ENCODE measurements at places on chromosomes 1 and 21.
A peak's percentile ranks its signal among the peaks of the same experiment; 100 is the strongest.

DNA sequence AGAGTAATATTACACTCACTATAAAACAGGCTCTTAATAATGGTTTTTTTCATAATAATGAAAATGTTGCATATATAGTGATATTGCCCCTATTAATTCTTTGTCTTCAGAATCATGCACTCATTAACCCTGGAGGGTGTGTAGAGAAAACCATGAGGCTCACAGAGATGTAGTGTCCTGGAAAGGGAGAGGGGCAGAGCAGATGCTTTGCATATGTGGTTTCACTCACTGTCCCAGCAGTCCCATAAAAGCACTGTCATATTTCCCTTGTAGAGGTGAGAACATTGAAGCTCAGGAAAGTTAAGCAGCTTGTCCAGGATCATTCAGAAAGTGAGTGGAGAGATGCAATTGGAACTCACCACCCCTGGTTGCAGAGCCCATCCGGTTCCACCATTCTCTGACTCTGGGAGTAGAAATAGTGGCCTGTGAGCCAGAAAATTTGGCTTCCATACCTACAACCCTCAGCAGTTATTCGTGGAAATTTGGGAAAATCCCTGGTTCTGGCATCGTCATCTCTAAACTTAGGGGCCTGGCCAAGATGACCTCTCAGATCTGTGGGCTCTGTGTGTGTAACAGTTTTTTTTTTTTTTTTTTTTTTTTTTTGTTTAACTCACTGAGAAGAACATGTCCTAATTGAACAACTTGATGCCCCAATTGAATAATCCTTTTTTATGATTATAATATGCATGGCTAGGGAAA is 86.4 kb downstream of the RGL1 start:
- no peak for DNase-seq

DNA sequence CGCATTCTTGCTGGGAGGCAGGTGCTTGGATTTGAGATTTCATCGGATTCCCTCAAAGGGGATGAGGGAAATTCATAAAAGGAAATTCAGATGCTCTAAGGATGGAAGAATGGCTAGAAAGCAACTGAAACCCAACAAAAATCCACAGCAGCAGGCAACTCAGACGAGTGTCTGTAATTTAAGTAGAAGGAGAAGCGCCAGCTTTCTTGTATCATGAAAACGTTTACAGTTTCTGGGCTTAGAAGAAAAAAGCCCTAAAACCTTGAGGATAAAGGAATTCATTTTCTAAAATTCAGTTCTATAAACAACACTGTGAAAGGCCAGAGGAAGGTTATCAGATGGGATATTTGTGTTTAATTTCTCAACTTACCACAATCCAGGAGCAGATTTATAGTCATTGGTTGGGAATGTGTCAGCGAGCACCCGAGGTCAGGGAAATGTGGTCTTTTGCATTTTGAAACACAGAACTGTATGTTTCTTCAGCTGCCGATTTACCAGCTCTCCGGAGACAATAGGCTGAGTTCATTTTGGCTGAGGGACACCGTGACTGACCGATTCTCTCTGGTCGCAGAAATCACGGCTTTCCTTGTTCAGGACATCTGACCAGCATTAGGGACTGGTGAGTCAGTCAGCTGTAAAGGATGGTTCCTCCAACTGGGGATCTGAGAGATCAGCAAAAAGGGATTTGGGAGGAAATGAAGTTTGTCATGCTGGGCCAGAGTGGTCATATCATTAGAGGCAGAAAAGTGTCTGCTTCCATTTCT is 111.6 kb upstream of the ERRFI1 start:
- DNase-seq: no peak

- no peak for DNase-seq
Measured at GRCh38 chr1:54787604-54788003, 13.5 kb downstream of the TTC22 start.

GRCh38 chr1:153242160-153242559 is 17.3 kb upstream of the LORICRIN start:
- no peak for DNase-seq

- peak; percentile 19 for DNase-seq
Measured at GRCh38 chr1:183477986-183478781, 5.9 kb downstream of the SMG7 start.

DNA sequence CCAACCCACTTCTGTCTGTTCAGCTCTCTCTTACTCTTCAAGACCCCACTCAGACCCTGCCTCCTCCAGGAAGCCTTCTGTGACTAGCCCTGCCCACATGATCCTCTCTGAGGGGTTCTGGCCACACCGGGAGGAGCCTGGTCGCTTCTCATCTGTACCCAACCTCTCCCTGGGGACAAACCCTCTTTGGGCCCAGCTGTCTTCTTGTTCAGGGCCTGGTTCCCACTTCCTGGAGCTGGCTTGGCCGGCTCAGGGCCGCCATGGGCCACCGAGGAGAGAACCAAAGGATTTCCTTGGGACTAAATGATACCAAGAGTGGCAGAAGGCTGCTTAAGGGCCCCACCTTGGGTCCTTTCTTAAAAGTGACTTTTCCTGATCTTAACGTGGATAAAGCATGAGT is 124.7 kb upstream of the ZBTB40 start:
- no peak for DNase-seq

DNA sequence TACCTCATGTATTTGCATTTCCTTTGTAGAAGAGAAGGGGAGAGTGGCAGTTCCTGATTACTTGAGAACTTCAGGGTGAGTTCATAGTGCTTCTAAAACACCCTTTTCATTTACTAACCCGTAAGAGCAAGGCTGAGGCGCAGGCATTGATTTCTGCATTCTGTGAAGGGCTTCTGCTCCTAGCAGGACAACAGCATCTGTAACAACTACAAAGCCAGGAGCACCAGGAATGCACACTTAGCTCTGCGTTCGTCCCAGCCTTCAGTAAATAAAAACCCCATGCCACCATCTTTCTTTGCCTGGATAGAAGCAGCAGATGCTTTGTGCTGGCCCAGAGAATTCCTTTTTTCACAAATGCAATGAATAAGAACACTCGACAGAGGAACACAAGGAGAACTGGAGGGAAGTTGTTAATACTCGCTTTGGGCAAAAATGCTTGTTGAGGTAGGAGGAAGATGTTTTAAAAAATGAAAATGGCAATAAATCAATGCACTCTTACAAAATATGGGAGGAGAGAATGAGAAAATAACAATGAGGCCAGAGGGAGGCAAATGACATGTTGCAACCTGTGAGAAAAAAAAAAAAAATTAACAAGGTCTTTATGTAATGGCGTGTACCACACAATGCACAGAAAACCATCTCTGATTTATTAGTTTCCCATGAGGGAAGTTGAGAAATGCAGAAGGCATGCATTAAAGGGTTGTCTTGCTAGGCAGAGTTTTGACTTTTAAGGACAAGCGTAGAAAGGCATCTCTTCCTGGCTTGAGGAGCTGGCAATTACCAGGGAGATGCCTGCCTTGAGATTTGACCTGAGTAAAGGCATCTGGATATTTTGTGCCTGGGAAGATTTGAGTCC is 418.8 kb downstream of the DISC1 start:
- no peak for DNase-seq

DNA sequence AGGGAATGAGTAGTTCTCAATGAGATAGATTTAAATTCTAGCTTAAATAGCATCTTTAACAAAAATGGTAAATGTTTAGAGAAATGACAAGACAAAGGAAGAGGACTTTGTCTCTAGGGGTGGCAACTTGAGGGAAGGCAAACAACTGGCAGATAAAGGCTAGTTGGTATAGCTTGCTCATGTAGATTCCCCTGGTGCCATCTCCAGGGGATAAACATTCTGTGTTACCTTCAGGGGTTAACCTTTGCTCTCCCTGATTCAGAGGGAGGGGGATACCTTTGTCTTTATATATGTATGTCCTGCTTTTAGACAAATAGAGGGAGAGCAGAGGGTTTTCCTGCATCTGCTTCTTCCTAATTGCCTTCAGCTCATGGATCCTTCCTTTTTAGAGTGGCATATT is 153.7 kb upstream of the L1TD1 start:
- no peak for DNase-seq

GRCh38 chr1:15110128-15110866 is 43.2 kb upstream of the TMEM51 start:
- DNase-seq: no peak

DNA sequence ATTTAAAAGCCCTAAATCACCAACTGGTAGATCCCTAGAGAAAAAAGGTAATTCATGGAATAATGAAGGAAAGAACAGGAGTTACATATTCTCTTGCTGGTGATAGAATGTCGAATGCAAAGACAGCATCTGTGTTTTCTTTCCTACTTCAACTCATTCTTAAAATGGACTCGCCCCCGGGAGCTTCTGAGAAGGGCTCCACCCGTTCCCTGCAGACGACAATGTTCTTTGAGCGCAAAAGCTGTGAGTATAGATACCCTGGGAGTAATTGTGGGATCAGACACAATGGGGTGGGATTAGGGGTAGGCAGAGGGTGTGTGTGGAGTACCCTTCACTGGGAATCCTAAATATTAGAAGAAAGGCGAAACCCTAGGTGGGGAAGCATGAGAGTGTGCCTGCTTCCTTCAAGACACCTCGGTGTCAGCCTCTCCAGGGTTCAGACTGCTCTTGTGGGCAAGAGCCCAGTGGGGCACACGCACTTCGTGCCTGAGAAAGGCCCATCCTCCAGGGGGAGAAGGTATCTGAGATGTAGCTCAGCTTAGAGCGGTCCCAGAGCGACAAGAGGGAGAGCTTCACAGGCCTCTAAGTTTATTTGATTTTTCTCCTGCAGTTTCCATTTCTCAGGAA is 123.3 kb upstream of the DPYD start:
- DNase-seq: no peak

GRCh38 chr1:184270556-184270955 is 116.3 kb upstream of the C1orf21 start:
- DNase-seq: no peak

GRCh38 chr1:43274125-43274803 is 4.5 kb downstream of the TMEM125 start:
- peak; percentile 57 for DNase-seq

DNA sequence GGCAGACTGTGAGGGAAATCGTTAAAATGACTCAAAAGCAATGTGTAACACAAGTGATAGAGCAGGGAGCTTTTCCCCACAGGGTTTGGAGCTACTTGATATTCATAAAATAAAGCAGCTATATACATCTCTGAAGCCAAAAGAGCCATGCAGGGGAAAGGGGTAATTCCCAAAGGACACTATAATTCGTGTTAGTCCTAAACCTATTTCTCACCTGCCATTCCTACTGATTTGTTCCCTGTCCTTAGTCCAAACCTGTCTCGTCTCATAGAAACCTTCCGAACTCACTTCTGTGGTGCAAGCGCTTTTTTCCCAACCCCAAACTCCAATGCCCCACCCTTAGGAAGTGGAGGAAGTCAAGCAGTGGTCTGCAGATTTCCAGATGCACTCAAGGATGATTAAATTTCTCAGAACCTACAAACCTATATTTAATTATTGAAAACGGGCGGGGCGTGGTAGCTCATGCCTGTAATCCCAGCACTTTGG is 946 bp upstream of the HNRNPR start:
- DNase-seq: no peak

DNA sequence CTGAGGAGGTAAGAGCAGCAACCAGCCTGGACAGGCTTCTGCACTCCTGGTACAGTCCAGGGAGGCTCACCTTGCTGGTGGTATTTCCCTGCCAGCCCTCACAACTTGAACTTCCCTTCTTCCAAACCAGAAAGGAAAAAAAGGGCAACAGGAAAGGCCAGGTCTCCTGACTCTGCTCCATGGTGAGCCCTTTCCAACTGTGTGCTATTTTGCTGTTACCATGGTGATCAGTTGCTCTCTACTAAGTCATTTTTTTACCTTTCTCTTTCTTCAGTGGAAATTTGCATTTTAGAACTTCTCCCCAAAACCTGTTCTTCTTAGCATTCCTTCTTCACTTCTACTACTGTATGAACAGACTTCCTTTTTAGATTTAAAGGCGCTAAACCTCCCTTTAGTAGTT is 164.3 kb downstream of the GRIK1 start:
- no peak for DNase-seq

- no peak for DNase-seq
Measured at GRCh38 chr1:154896771-154897286, 26.7 kb upstream of the KCNN3 start.

GRCh38 chr1:243390162-243390791 is 134.4 kb downstream of the SDCCAG8 start:
- DNase-seq: no peak

- DNase-seq: no peak
Measured at GRCh38 chr1:54805981-54806381, 4.9 kb upstream of the TTC22 start.

DNA sequence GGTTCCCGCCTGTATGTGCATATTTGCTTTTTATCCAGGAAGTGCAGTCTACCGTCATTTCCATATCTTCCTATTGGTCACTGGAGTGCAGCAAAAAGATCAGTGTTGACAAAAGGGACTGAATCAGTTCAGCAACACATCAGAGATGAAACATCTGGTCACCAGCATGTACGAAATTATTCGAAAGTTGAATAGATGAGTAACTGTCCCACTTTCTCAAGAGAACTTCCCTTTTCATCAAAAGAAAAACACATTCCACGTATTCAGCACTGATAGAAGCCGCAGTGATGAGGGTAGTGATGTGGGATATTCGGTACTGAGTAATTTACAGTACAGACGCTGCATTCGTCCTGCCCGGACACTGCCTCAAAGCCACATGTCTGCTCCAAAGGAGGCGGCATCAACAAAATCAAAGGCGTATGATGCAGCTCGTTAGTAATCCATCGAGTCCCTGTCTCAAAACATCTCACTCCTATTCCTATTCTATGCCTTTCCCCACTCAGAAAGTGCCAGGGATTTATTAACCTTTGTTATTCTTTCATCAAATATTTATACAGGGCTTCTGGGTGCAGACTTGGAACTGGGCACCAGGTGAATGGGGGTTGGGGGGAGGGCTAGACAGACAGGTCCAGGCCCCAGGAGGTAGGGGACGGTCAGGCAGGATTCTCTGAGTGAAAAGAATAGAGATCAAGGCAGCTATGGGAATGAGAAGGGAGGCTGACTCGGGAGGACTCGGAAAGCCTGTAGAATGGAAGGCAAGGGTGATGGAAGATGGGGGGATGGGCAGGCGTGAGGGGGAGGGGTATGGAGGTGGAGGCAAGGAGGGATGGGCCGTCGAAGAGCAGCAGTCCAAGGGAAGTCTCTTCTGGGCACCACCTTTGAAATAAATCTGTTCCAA is 79.5 kb upstream of the SLC45A1 start:
- no peak for DNase-seq

GRCh38 chr21:38293765-38294164 is 37.0 kb downstream of the KCNJ15 start:
- DNase-seq: no peak

GRCh38 chr21:18089786-18090185 is 154.8 kb upstream of the CHODL start:
- no peak for DNase-seq

DNA sequence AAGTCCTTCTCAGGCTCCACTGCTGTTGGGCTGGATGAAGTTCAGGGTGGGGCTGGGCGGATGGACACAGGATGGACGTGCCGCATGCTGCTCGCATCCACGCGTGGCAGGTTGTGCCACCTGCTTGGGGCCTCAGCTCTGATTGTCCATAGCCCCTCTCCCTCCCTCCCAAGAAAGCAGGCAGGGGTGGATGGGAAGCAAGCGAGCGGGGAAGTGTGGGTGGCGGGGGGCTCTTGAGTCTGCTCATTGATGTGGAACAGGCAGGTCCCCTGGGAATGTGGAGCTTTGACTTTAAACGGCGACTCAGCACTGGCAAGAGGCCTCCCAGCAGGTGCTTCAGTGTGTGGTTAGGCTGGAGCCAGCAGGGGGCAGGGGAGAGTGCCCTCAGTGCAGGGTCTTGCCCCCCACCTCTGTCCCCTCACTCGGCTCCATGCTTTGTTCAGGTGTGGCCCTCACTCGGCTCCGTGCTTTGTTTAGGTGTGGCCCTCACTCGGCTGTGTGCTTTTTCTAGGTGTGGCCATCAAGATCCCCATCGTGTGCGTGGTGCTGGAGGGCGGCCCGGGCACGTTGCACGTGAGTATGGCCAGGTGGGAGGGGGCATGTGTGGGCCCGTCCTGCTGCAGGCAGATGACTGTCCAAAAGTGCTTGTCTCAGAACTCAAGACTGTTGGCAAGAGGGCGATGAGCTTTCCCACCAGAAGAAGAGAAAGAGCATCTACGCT is 23.9 kb downstream of the TRPM2 start:
- no peak for DNase-seq

Measured in natural killer cell (primary cell).